ENCODE measurements at places on chromosomes 7 and 10.

- DNase-seq = no peak
Measured at GRCh38 chr10:70272925-70273316, 10.9 kb downstream of the NPFFR1 start.

DNA sequence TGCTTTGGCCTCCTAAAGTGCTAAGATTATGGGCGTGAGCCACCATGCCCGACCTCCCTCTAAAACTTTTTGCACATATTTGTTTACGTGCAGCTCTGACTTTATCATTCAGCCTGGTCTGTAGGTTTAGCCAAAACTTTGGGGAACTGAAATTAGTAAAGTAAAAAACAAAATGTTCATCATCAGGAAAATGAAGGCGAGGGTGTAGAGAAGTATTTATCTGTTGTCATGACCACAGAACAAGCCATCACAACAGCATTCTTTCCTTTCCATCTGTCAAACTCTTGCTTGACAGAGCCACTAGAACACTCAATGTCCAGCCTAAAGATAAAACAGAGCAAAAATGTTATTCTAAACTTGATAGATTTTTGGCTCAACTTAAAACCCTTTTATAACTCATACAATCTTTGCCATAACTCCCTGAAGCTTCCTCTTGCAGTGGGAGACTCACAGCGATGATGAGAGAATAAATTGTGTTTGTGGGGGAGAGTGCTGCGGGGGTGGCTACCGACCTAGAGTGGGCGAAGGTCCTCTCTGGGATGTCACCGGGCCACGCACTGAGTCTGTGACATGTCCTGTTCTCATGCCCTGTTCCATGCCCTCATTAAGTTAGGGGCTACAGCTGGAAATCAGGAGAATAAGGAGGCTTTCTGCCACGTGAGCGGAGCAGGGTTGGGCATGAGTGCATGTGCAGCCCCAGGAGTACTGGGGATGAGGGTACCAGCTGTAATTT lies 58.6 kb upstream of the MKRN1 start:
- DNase-seq = no peak

- no peak for DNase-seq
Measured at GRCh38 chr7:44978511-44979366, at the start of gene MYO1G. Gene MYO1G, minus strand, starts transcription at chr7:44979015. Its CDS starts 54 bp downstream, at chr7:44978961.

DNA sequence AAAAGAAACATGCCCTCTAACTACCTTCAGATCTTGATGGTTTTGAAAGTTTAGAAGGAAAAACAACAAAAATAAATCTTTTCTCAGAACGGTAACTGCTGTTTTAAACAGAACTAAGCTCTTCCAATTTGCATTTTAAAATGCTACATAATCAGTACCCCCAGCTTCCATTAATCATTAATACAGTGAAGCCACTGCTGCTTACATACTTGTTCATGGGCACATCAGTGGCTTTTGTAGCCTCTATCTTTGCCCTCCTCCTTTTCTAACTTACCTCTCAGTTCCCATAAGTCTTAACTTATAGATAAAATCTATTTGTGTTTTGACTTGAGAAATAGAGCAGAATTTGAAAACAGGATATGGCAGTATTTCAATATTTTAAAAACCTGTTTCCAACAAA lies 109.1 kb downstream of the POLL start:
- DNase-seq = no peak

GRCh38 chr10:101297901-101298486 lies 56.0 kb upstream of the BTRC start:
- DNase-seq = no peak

DNA sequence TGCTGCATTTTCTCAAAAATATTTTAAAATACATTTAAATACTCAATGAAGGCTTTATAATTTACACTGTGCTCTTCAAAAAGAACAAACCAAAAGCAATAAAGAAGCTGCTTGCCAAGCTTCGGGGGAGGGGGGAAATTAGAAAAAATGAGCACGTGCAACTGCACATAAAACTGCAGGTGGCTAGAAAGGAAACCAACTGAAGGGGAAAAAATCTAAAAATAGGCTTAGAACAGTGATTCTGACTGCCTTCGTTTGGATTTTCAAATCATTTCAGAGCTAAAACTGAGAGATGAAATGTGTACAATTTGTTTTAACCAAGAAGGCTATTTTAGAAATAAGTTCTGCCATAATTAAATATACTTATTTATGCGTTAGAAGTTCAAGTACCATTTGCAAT lies 61.4 kb downstream of the ABI1 start:
- DNase-seq = no peak

DNA sequence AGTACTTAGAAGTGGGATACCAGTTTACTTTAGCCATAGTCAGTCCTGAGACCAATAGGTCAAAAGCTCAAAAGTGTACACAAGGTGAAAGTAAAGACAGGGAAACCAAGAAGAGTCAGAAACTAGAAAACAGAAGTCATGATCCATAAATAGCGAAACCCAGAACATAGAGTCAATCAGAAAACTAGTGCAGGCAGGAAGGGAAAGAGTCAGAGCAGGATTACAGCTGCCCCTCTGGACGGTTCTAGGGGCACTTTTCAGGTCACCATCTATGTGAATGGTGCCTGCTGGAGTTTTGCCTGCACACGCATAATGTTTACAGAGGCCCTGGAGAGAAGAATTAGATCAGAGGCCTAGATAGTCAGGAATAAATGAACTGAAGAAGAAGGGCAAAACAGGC lies 22.4 kb upstream of the DMTF1 start:
- DNase-seq = no peak

- no peak for DNase-seq
Measured at GRCh38 chr10:110222641-110223297, 15.4 kb downstream of the MXI1 start.

GRCh38 chr7:129721068-129721467 lies 109.5 kb downstream of the NRF1 start:
- no peak for DNase-seq
